ENCODE measurements at places on chromosomes 2 and 18. TPM values are rescaled to one million over a fixed set of nuclear protein-coding genes. Genes with fewer than 3 reads are reported as not detected.

DNA sequence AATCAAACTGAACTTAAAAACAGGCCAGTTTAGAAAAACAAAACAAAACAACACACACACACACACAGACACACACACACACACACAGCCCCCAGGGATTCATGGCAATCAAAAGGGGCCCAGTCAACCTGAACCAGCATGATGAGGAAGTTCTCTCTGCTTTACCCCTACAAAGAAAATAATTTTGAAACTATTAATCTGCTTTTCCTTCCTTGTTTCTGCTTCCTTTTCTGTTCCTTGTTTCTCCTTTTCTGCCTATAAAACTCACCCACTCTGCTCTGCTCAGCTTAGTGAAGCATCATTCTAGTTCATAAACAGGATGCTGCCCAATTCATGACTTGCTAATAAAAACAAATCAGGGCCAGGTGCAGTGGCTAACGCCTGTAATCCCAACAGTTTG, 203.1 kb downstream of the RAB3GAP1 start:
- DNase-seq: no peak

- no peak for DNase-seq
Observed at GRCh38 chr2:36975306-36975705, 9.0 kb upstream of the STRN start.

DNA sequence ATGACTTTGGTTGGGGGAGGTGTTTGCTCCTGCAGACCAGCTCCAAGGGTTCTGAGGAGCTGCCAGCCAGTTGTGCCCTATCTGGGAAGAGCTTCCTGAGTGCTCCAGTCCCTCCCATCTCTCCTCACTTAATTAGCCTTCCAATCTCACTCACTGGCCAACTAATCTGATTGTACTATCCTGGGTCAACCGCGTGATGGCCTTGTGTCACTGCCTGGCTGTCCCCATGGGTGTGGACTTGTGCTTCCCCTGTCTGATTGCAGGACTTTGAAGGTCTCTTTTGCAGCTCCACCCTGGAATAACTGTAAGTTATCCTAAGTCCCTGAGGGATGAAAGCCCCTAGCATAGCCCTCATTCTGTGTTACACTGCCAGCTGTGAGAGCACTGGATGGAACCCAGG, 65.0 kb downstream of the SLC4A5 start:
- no peak for DNase-seq

DNA sequence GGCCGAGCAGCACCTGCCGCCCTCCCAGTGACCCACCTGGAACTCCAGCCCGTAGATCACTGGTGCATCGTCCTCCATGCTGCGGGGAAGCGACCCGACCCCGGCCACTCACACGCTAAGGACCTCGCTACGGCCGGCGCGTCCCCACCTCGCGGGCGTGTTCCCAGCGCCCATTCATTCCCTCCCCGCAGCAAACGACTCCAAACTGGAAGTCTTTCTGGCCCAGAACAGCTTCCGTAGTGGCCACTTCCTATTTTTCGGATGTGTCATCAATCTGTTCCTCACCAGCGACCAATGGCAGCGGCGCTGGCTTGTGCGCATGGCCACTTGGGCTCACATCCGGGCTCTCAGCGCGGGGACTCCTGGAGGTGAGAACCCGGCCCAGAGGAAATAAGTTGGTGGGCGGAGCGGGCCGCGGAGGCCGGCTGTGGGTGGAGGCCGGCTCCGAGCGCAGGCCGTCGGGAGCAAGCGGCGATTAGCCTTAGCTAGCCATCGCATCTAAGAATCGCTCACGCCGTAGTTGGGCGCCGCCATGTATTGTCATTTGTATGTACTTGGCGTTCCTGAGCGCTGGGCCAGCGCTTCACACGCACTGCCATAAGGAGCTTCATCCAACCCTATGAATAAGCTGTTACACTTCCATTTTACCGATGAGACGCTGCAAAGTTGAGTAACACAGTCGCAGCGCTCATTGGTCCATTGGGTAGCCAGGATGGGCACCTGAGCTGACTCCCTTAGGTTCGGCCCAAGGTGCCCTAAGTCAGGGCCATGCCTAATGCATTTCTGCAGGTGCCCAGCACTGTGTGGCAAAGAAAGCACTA, at the start of gene EIPR1:
Gene EIPR1 (minus strand): TSS at position 207 of the 821 bp plus-strand sequence. CDS start 129 bp downstream, at position 78.
- peak; percentile 99 for DNase-seq

DNA sequence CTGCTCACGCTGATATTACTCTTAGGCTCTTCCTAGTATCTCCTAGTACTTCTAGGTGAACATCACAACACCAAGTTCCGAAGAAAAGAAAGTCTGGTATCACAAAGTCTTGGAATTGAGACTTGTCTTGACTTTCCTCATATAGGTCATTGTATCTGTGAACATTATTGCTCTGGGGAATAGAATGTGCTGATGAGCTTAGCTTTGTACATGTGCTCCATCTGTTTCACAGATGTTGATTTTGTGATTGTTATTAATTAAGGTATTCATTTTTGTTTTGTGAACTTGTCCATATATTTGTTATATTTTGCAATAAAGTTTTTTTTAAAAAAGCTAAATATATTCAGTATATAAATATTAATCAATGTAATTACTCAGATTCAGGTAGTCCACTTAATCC, 111.7 kb downstream of the BABAM2 start:
- DNase-seq: no peak

- no peak for DNase-seq
Observed at GRCh38 chr2:233124421-233125080, 64.4 kb downstream of the INPP5D start.

GRCh38 chr2:234863043-234863934, 88.5 kb upstream of the SH3BP4 start:
- peak; percentile 70 for DNase-seq

GRCh38 chr2:101612019-101612418, 85.5 kb upstream of the MAP4K4 start:
- no peak for DNase-seq

DNA sequence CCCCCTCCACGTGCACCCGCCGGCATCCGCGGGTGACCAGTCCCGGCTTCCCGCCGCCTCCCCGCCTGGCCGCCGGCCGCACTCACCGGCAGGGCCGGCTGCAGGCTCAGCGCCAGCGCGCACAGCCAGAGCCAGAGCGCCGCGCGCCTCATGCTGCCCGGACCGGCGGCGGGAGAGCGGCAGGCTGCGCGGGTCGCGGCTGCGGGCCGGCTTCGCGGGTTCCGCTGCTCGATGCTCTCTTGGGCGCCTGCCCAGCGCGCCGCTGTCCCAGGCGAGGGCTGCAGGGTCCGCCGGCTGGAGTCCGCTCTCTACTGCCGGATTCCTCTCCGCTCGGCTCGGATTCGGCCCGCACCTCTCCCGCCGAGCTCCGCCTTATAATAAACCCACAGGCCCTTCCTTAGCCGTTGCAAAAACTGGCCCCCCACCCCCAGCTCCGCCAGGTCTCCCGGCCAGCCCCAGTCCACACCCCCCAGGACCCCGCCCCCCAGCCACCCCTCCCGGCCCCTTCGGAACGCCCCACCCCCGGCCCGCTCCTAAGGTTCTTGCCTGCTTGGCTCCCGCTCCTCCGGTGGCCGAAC, at the start of gene SDC1:
Gene SDC1 (minus strand): TSS at position 415 of the 578 bp plus-strand sequence. CDS start 263 bp downstream, at position 152.
- DNase-seq: peak; percentile 63

DNA sequence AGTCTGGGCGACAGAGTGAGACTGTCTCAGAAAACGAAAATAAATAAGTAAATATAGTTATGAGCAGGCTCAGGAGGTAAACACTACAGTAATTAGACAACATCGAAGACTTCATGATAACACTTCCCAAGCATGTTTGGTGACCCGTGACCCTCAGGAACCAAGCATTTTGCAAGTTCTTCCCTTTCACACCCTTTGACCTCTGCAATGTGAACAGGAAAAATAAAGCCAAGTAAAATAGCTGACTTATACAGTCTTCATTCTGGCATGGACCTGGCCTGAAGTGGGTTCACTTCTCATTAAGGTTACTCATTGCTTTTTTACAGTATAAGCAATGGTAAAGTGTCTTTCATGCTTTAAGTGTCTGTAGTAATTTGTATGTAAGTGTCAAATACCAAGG, 15.3 kb upstream of the TGIF1 start:
- DNase-seq: no peak

- no peak for DNase-seq
Observed at GRCh38 chr2:167215595-167215994, 327.3 kb downstream of the XIRP2 start.

GRCh38 chr18:60746919-60747318, 374.3 kb upstream of the MC4R start:
- DNase-seq: no peak

- no peak for DNase-seq
Observed at GRCh38 chr2:216327447-216327935, 44.8 kb downstream of the MARCHF4 start.

DNA sequence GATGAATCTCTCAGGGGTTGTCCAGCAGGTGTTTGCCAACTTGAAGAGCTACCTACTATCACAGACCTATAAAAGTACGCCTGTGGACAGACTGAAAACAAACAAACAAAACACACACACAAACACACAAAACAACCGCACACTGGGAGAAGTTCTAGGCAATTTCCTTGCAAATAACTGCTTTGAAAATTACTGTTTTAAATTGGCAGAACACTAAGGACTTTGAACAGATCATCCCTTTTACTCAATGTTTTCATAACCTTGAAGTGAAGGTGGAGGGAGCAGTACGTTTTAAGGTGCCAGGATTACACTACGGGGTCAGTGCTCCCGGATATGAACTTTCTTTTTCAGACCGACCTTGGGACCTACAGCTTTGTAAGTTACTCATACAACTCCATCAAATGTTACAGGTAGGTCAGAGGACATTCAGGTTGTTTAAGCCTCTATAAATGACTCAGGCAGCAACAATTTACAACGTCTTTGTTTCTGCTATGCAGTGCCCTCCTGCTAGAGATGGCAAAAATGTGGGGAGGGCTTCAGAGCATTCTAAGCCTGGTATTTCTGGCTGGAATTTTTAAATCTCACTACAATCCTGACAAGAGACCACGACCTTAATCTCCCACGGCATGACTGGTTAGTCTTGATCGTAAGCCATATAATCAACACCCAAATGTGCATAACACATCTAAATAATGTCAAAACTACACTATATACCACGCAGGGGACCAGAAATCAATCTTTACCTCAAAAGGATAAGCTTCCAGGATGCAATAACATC, 1.4 kb upstream of the SLC20A1 start:
- DNase-seq: no peak

DNA sequence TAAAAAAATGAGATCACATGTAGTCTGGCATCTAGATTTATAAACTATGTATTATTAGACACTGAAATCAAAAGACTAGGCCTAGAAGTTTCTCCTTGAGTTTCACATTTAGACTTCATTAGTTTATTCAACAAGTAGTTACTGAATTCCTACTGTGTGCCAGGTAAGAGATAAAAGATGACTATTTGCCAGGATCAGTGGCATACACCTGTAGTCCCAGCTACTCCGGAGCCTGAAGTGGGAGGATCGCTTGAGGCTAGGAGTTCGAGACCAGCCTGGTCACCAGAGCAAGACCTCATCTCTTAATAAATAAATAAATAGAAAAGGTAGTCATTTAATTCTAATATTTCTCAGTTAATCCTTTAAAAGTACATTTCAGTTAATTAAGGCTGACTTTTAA, 2.1 kb downstream of the FAM98A start:
- no peak for DNase-seq

DNA sequence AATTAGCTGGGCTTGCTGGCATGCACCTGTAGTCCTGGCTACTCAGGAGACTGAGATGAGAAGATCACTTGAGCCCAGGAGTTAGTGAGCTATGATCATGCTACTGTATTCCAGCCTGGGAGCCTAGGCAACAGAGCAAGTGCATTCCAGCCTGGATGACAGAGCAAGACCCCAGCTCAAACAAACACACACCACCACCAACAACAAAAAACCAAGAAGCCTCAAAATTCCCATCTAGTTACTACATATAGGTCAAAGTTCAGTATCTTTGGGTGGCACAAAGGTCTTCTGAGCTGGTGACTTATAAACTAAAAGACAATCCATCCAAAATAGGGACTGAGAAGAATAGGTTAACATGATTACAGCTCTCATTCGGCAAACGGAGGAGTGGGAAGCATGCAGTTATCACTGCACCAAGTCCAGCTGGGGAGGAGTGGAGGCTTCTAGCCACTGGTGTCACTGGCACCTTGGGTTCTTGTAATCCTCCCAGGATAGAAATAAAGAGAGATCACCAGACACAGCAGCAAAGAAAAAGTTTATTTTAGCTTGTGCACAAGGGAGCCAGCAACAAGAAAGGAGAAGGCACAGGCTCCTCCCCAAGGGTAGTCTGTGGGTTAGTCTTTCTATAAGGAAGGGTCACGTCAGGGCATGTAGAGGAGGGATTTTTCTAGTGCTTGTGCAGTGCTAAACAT, 57.4 kb downstream of the SH2D6 start:
- no peak for DNase-seq

- DNase-seq: no peak
Observed at GRCh38 chr18:26863921-26864497, 1.5 kb downstream of the AQP4 start.

DNA sequence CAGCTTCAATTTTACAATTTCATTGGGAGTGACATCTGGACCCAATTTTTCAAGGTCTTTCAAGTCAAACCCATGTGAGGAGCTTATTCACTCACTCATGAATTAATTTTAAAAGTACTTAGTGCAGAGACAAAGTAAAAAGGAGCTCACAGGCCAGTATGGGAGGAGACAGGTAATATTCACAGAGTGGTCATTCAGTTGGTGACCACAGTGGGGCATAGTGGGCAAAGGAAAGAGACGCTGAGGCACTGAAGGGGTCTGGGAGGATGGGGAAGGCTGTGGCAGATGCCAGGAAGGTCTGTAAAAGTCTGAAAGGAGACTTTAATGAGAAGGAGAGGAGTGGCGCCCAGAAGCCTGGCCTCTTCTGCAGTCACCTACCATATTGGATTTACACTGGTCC, 76.0 kb downstream of the CD8B2 start:
- peak; percentile 25 for DNase-seq

The PRKAG3 gene
- total RNA-seq: not detected

The PROKR1 gene
- total RNA-seq: 1.1 TPM

The PSMD1 gene
- 90.3 TPM for total RNA-seq

The LIMS3 gene
- 9.7 TPM for total RNA-seq

Data from sigmoid colon (tissue), 7 donors.